ENCODE measurements at places on chromosomes 5 and 9. TPM values are rescaled to one million over a fixed set of nuclear protein-coding genes. Genes with fewer than 3 reads are reported as not detected.

PCDHA1 gene
- total RNA-seq: 2.5 TPM

ACTL7A gene
- not detected for total RNA-seq

OSMR gene
- 13.5 TPM for total RNA-seq

CLIC3 gene
- total RNA-seq: not detected

TMEM203 gene
- total RNA-seq: 43.5 TPM

All from A375 (cell line).